ENCODE measurements at places on chromosomes 7 and 10.

- DNase-seq, result no peak
Observed at GRCh38 chr10:68108653-68109052, 635 bp upstream of the MYPN start.

DNA sequence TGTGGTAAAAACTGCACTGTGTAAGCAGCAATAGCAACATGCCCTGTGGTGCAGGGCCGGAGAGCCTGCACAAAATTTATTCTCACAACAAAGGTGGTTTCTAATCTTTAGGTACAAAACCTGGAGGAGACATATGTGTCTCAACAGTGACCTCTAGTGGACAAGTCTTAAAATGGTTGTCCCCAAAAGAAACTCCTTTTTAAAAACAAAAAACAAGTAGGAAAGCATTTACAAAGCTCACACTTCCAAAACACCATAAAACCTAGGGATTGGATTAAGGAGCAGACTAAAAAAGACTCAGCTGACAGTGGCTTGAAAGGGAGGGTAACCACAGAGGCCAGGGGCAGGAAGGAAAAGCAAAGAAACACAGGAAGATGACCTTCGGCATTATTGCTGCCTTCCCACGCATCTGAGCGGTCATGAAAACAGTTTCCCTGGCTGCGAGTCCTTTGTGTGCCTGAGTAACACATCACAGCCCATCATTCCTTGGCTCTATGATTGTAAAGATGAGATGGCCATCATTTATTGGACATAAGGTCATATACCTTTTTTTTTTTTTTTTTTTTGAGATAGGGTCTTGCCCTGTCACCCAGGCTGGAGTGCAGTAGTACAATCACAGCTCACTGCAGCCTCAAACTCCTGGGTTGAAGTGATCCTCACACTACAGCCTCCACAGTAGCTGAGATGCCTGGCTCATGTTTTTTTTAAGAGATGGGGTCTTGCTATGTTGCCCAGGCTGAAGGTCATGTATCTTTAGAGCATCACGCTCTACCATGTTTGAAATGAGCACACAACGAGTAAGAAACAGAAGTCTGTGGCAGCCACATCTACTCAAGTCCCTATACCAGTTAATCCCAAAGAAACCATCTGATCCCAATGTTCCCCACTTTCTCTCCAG lies 39.5 kb downstream of the RSU1 start:
- DNase-seq, result peak; percentile 76

GRCh38 chr7:22801912-22802311 lies 20.7 kb downstream of the TOMM7 start:
- DNase-seq, result no peak

- no peak for DNase-seq
Observed at GRCh38 chr7:47192978-47193377, 388.9 kb downstream of the TNS3 start.

GRCh38 chr10:99057936-99058690 lies 177.5 kb downstream of the HPSE2 start:
- DNase-seq, result no peak

- DNase-seq, result no peak
Observed at GRCh38 chr7:18667466-18667865, 171.9 kb downstream of the HDAC9 start.

- no peak for DNase-seq
Observed at GRCh38 chr7:102412548-102412947, 16.4 kb downstream of the PRKRIP1 start.

DNA sequence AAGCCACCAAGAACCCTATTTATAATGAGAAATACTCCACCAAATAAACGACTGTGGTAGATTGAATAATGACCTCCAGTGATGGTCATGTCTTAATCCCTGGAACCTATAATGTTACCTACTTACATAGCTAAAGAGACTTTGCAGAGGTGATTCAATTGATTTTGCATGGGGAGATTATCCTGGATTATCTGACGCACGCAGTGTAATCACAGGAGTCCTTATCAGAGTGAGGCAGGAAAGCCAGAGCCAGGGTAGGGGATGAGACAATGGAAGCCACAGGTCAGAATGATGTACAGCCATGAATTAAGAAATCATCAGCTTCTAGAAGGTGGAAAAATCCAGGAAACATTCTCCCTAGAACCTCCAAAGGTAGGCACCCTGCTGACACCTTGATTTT lies 286.4 kb upstream of the SP4 start:
- DNase-seq, result no peak

- DNase-seq, result no peak
Observed at GRCh38 chr10:53744746-53745145, 972.2 kb upstream of the MBL2 start.

GRCh38 chr7:23357190-23358093 lies 58.3 kb downstream of the MALSU1 start:
- peak; percentile 38 for DNase-seq

DNA sequence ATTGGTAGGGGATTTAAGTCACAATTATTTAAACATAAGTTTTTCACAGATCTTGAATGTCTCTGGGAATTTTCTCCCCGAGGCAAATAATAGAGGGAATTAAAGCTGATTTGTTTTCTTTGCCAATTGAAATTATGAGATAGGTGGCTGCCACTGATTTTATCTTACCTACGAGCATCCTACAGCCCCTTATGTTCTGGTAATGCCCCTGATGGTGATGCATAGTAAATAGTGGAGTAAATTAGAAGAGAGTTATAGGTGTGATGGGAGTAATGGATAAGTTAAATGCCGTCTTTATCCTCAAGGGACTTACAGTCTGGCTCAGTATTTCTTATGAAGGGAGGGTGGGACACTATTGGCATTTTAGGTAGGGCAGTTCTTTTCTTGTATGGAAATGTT lies 58.1 kb downstream of the HDAC9 start:
- no peak for DNase-seq

DNA sequence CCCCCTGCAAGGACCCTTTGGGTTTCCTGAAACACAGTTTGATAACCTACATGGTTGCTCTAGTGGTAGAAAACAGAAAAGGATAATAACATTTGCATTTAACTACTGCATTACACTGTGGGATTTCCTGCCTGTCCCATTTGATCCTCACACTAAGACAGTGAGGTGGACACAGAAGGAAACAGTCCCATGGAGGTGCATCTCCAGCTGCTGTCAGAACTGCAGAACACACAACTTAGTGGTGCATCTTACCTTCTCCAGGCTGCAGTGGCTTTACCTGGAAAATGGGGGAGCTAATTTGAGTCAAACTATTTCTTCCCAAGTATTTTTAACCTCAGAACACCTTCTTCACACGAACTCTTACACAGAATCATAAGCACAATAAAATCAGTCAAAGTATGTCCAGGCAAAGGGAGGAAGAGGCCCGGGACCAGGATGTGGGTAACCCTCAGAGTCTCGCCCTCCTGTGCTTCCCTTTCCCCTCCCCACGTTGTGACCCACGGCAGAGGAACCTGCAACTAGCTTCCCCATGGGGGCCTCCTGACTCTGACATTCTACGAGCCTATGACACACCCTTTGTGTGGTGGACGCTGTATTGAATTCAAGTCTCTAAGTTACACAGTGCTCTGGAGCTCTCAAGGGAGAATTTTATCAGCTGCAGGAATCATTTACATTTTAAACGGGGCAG lies 33.7 kb downstream of the SCRN1 start:
- DNase-seq, result peak; percentile 52
